Chondrocyte (in vitro differentiated cells): ENCODE measurements at places on chromosomes 12 and 14. TPM values are rescaled to one million over a fixed set of nuclear protein-coding genes. Genes with fewer than 3 reads are reported as not detected.

DNA sequence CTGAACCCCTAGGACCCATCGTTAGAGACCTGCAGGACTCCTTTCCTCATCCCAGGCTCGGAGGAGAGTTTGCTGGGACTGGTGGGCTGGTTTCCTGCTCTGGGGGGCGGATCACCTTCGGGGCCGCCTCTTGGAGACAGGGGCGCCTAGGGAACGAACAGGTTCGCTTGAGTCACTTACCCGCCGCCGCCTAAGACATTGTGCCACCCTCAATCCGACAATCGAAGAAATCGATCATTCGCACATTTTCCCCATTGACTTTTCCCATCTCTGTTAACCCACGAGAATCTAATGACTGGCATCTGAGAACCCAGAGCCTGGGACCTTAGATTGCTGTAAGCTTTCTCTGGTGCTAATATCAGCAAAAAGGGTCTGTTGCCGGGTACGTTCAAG is 322 bp downstream of the SLC39A9 start:
- no peak for DNase-seq
- peaks cover 9% of the 10 kb centered on the region for H3K36me3 ChIP-seq
- H3K27me3 ChIP-seq, result no peaks in the 10 kb centered on the region
- peak overlapping the region; percentile 99 for H3K27ac ChIP-seq
- peak overlapping the region; percentile 90 for H3K4me3 ChIP-seq
- peaks cover 58% of the 10 kb centered on the region for H3K4me1 ChIP-seq

GRCh38 chr14:28596391-28596790 is 170.2 kb upstream of the FOXG1 start:
- no peaks in the 10 kb centered on the region for H3K27me3 ChIP-seq
- no peaks in the 10 kb centered on the region for H3K36me3 ChIP-seq
- H3K4me3 ChIP-seq, result no peak overlapping the region
- no peaks in the 10 kb centered on the region for H3K4me1 ChIP-seq
- H3K27ac ChIP-seq, result no peak overlapping the region
- DNase-seq, result no peak

DNA sequence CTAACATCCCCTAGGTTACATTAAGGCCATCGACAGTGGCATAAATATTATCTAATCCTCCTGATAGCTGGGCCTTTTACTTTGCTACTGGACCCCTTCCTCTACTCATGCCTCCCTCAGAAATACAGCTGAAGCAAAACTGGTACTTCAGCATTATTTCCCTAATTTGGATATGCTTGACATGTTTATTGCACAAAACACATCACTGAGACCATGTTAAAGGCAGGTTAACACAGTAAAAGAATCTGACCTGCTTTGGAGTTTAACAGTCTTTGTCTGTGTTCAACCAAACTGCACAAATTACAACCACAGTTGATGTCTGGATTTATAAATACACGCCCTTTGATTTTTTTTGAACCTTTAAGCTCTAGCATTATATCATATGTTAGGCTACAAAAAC is 156.6 kb downstream of the FOXA1 start:
- H3K4me3 ChIP-seq, result no peak overlapping the region
- peaks cover 7% of the 10 kb centered on the region for H3K36me3 ChIP-seq
- H3K27me3 ChIP-seq, result no peaks in the 10 kb centered on the region
- no peak for DNase-seq
- H3K27ac ChIP-seq, result no peak overlapping the region

Gene EIF2S3B
- 0.56 to 1.5 TPM (median 1.3 TPM) in 3 replicates for total RNA-seq
